ENCODE measurements at places on chromosomes 2 and 18.

GRCh38 chr2:136448986-136449780, 316.2 kb upstream of the THSD7B start:
- no peak for DNase-seq

- DNase-seq, result no peak
Measured at GRCh38 chr2:128145651-128146050, 54.7 kb downstream of the UGGT1 start.

GRCh38 chr2:162430323-162430722, 86.4 kb downstream of the GCA start:
- DNase-seq, result no peak

GRCh38 chr2:192887337-192887736, 692.6 kb upstream of the TMEFF2 start:
- no peak for DNase-seq

GRCh38 chr2:27086724-27087593, at the start of gene KHK:
Gene KHK (plus strand): TSS chr2:27086772. CDS start chr2:27087260, 488 bp downstream.
- DNase-seq, result no peak

DNA sequence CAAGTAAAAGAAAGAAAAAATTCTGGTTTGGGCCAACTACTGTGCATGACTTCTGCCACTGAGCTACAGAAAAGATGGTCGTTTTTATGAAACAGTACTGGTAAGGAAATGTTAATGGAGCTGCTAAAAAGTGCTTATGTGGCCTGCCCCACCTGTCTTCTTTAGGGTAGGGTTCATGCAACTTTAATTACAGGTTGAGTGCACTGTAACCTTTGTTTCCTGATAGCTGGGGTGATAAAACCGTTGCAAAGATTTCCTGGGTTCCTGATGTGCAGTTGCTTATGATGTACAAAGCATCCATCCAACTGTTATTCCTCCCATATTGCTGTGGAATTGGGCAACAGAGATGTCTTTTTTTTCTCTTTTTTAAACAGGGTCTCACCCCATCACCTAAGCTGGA, 34.3 kb upstream of the PUM2 start:
- DNase-seq, result no peak

DNA sequence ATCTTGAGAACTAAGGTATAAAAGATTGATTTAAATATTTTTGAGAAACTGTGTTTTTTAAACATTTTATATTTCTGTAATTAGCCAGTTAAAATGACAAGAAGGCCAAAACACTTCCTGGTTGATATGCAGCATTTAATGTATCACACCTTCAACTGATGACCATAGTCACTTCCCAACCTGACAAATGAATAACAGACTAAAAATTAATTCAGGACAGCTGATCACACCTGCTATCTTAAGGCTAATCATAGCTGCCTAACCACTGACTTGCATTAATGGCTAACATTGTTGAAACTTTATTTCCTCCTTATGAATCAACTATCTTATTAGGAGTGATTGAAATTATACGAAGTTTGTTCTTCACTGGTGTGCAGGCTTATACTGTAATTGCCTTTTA, 125.8 kb upstream of the MSTN start:
- no peak for DNase-seq

DNA sequence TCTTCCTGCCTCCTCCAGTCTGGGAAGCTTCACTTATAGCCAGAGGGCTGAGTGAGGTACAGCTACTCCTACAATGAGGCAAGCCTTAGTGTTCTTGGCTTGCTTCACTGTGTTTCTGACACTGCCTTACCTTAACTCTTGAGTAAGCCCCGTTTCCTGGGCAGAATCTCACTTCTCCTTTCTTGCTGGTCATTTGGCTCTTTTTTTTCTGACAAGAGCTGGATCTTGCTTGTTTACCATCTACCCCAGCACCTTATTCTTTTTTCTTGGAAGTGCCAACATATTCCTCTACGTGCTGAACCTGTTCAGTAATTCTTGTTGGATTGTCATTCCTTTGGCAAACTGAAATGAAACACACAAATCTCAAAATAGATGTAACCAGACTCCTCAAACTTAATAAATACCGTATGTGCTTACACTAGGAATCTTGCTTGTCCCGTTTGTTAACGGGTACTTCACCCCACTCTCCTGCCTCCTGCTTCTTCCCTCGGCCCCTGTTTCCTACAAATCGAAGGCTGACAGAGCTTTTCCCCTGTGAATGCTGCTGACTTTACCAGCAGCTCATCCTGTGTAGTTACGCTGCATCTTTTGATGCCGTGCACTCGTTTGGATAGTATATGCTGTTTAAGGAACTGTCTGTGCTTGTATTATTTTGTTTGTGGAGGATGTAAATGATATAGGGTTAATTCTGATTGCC, 132.2 kb downstream of the FMNL2 start:
- no peak for DNase-seq

Measured in brain microvascular endothelial cell (primary cell).